CD4-positive, alpha-beta T cell treated with Interleukin-21 for 1 hour (primary cell): ENCODE measurements at places on chromosomes 11 and 22.

- DNase-seq, result no peak
These were observed 153.7 kb downstream of the GRIA4 start for GRCh38 chr11:105763594-105763993.

DNA sequence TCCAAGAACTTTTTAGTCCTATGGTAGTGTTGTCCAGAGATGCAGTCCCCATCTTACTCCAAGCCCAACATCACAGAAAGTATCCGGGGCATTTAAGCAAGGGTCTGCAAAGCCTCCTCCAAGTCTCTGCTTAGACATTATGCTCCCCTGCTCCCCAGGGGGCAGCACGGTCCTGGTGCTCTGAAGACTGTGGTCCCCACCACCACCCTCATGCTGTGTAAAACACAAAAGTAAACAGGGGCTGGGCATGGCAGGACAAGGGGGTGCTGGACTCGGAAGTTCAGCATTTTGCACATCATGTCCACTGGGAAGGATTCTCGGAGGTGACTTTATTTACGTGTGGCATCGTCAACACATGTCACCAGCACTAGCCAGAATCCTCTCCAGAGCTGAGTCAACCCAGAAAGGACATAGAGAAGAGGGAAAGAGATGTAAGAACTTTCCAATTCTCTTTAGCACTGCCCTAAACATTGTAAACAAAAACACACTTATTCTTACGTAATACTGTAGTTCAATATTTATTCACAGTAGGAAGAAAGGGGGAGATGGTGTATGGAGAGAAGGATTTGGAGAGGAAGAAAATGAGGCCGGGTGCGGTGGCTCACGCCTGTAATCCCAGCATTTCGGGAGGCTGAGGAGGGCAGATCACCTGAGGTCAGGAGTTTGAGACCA lies 37.7 kb downstream of the TCIRG1 start:
- DNase-seq, result no peak

- DNase-seq, result no peak
These were observed 29.9 kb downstream of the CHRDL2 start for GRCh38 chr11:74701351-74701750.

DNA sequence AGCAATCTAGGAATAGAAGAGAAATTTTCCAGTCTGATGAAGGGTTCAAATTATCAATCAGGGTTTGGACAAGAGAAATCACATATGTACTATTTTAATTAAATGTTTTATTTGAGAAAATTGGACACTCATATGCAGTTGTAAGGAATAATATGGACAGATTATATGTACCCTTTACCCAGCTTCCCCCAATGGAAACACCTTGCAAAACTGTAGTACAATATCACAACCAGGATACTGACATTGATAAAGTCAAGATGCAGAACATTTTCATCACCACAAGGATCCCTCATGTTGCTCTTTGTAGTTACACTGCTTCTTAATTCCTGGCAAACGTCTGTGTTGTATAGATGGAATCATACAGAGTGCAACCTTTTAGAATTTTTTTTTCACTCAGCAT lies 1.4 kb upstream of the LIPT2 start:
- DNase-seq, result no peak

GRCh38 chr22:49047447-49047846 lies 780.2 kb downstream of the BRD1 start:
- DNase-seq, result no peak

- no peak for DNase-seq
These were observed 61.3 kb downstream of the PRMT3 start for GRCh38 chr11:20448834-20449233.

- no peak for DNase-seq
These were observed 1327.3 kb downstream of the TBC1D22A start for GRCh38 chr22:48089601-48090331.

DNA sequence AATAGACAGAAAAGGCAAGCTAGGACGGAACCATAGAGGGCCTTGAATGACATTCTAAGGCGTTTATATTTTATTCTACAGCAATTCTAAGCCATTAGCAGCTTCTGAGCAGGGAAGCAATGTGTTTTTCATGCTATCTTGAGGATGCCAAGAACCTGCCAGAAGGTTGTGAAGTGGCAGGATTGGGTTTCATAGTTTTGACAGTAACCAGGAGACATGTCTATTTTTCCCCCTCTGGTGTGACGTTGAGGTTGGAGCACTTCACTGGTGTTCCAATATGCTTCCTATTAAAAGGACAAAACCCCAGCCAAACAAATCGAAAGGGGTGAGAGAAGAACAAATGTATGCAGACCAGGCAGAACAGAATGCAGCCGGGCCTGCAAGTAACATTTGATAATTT lies 148.2 kb downstream of the SPATA19 start:
- no peak for DNase-seq

DNA sequence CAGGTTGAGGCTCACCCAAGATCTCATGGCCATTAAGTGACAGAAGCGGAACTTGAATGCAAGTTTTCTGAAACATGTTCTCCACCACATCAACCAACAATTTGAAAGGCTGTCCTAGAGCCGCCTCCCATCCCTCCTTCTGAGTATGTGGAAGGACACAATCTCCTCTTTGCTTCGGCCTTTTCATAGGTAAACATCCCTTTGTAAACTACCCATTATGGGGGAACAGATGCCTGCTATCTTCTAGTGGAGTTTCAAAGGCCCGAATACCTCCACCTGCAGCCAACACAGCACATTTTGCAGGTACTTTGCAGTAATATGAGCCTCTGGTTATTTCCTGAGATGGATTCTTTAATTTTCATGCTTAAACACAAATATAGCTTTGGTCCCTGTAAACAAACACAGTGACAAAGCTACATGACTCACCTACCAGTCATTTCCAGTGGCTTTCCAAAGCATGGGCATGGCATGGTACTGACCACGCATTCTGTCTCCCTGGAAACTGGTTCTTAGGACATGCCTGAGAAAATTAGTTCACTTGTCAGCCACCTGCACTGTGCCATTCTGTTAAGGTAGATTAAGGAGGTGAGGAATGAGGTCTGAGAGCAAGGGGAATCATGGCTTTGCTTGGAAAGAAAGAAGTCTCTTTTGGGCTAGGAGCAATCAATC lies 60.2 kb downstream of the EHF start:
- DNase-seq, result no peak

DNA sequence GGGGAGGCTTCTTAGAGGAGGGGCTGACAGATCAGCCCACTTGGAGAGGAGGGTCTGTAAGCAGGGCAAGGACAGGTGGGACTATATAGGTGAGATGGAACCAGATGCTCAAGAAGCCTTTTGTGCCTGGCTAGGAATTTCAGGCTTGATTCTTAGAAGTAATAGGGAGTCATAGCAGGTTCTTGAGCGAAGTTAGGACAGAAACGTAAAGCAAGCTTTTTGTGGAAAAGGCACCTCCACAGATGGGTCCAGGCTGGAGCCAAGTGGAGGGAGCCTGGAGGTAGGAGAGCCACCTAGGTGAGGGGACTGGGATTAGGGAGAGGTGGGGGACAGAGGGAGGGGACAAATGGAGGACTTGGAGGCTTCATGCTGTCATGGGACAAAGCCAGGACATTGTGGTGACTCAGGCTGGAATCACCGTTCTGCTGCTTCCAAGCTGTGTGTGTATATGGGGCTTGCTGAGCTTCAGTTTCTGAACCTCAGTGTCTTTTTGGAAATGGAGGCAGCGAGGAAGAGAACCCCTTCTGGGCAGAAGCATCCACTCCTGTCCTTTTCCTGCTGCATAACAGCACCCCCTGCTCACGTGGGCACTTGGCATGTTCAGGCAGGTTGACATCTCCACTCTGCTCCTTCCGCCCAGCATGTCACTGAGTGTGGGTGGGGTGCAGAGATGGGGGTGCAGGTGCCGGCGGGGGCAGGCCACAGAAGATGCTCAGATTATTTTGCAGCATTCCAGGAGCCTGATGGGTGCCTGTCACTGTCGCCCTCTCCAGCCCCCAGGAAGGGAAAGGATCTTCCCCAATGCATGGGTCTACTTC lies 58.0 kb downstream of the MCM5 start:
- DNase-seq, result no peak

GRCh38 chr11:123251657-123252344 lies 56.8 kb upstream of the CLMP start:
- DNase-seq, result no peak

GRCh38 chr11:34309965-34310364 lies 47.8 kb downstream of the ABTB2 start:
- no peak for DNase-seq

- DNase-seq, result no peak
These were observed 85.1 kb downstream of the TRIM44 start for GRCh38 chr11:35747668-35748067.

GRCh38 chr11:36450110-36450572 lies 59.9 kb downstream of the TRAF6 start:
- DNase-seq, result no peak

- DNase-seq, result no peak
These were observed 836 bp upstream of the RSPH14 start for GRCh38 chr22:23142546-23143105.

DNA sequence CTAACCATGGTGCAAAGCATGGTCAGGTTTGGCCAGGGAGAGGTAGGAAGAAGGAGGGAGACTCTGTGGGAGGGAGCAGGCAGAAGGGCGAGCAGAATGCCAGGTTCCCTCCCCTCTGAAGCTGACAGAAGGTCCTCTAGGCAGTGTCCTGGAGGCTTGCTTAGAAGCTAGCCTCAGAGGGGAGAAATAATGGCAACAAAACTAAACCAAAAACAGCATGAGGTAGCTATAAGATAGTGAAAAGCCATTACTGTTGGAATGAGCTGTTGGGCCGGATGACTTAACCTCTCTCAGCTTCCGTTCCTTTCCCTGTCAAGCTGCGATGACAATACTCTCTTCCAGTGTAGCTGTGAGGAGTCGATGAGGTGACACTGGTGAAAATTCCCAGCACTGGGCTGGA lies 36.6 kb downstream of the RASSF10 start:
- DNase-seq, result no peak

DNA sequence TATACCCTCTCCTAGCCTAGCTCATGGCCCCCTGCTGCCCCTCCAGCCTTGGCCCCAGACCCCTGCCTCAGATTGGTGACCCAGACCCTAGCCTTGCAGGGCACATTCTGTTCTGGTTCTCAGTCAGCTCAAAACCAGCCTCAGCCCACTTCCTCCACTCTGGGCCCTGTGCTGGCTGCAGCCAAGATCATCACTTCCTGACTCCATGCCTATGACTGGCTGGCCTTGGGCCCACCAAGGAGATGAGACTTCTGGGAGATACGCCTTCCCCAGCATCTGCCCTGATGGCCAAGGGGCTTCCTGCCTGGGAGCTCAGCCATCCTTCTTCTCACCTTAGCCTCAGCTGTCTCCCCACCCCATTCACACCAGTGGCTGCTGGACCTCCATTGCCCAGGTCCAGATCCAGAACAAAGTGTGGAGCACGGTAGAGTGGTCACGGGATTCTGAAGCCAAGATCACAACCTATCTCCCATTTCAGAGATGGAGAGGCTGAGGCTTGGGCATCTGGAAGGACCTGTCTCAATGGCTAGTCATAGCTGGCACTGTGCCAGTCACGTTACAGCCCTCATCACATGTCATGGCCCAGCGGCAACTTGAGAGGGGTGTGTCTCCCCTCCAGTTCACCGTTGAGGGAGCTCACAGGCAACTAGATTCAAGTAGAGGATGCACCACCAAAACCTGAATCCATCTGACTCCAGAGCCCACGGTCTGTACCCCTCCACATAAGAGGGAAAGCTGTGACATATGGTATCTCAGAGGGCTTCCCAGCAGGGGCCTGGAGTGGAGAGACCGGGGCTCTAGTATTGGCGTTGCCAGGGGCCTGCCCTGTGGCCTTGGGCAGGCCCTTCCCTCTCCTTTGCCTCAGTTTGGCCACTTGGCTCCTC lies 43.0 kb upstream of the KLHL35 start:
- DNase-seq, result no peak

- peak; percentile 72 for DNase-seq
These were observed 29.7 kb upstream of the SORL1-AS1 start for GRCh38 chr11:121482231-121483129.

DNA sequence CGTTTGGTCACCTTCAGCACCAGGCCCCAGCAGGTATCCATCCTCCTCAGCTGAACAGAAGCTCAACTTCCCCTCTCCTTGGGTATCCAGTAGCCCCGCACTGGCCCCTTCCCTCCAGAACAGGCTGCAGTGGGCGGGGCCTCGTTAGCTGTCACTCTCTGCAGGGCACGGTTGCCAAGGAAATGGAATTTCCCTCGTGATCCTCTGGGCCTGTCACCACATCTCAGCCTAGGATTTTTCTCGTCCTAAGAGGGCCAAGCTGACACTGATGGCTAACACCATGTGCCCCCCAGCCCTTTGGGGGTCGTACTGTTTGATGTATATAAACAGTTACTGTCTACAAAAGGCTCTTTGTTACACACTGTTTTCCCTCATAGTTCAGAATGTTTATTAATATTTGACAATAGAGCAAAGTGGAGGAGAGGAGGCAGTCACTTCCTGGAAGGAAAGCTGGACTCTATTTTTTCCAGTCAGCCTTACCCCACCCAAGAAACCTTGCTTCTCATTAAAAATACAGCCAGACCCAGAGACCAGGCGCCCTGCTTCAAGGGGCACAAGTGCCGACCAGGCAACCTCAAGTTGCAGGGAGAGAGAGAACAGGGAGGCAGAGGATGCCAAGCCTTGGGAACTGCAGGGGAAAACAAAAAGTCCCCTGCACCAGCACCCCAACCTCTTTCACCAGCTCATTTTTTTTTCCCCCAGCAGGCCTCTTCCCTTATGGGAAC lies 44.5 kb downstream of the FEZ1 start:
- DNase-seq, result no peak
